ENCODE measurements at places on chromosomes 6 and 20.

DNA sequence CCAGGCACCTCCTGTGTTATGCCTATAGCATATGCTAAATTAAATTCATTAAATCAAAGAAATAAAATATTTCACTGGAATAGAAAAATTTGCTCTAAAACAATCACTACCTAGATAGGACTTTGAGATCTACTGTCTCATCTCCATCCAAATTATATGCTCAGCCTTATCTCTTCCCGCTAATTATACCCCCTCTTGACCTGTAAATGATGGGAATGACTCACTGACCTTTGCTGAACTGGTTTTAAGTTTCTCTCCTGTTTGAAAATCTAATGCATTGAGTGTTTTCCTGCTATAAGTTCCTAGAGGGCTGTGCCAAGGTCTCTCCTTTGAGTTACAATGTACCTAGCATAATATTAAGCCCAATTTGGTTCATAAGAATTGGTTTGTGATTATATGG is 110.1 kb downstream of the BMP2 start:
- DNase-seq = no peak

GRCh38 chr20:53527196-53527595 is 66.4 kb downstream of the ZNF217 start:
- DNase-seq = no peak

- no peak for DNase-seq
Measured at GRCh38 chr20:20734475-20734948, 22.1 kb upstream of the RALGAPA2 start.

DNA sequence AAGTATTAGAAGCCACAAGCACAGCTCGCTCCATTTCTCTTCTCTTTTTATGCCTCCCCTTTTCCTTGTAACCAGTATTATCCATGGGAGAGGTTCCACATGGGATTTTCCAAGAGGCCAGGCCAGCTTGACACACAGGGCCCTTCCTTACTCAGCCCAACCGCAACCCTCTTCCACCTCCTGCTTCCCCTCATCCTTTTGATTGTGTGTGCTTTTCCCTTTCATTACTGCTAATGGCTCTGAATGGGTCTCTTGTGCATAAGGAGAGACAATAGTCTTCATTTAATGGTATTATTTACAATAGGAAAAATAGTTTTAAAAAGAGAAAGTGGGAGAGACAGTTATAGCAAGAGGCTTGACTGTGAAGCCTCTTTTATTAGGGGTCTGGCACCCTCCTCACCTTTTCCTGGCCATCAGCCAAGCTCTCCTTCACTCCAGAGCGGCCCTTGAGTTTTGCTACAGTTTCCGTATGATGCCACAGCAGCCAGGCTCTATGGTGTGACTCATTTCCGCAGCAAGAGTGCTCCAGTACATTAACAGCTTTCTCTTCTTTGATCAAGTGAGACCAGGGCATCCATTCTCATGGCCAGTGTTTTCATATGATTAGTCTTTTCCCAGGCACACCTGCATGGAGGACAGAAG is 579.5 kb downstream of the TFAP2B start:
- DNase-seq = no peak

DNA sequence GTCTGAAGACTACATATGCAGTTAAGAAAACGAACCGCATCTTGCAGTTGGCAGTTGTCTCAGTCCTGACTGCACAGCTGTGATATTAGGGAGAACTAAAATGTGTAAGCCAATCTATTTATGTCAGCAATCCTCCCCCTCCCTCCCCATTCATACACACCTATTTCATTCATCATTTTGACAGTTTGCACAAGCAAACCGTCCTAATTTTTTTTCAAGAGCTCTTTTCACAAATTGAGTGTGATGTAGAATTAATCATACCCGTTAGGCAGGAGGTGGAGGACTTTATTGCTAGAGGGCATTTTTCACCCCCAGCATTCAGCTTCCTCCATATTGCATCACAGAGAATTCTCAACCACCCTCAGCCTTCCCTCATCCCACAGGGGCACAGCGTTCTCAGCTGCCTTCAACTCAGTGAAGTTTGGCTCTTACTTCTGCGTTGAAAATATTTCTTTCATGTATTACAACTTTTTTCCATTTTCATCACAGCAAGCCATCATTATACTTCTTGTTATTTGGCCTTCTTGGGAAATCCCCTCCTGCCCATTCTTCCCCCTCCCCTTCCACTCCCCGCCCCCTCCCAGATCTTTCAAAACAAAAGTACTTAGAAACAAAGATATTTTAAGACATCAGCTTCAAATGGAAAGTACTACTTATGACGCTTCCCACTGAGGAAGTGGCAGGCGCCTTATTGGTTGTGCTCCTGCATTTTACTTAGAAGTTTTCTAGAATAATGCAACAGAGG is 37.5 kb downstream of the NOX3 start:
- peak; percentile 74 for DNase-seq

DNA sequence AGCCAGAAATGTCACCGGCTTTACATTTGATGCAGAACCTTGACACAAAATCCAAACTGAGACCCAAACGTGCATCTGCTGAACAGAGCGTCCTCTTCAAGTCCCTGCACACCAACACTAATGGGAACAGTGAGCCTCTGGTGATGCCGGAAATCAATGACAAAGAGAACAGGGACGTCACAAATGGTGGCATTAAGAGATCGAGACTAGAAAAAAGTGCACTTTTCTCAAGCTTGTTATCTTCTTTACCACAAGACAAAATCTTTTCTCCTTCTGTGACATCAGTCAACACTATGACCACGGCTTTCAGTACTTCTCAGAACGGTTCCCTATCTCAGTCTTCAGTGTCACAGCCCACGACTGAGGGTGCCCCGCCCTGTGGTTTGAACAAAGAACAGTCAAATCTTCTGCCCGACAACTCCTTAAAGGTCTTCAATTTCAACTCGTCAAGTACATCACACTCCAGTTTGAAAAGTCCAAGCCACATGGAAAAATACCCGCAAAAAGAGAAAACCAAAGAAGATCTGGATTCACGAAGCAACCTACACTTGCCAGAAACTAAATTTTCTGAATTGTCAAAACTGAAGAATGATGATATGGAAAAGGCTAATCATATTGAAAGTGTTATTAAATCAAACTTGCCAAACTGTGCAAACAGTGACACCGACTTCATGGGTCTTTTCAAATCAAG is 108.4 kb downstream of the RTN4IP1 start:
- no peak for DNase-seq

DNA sequence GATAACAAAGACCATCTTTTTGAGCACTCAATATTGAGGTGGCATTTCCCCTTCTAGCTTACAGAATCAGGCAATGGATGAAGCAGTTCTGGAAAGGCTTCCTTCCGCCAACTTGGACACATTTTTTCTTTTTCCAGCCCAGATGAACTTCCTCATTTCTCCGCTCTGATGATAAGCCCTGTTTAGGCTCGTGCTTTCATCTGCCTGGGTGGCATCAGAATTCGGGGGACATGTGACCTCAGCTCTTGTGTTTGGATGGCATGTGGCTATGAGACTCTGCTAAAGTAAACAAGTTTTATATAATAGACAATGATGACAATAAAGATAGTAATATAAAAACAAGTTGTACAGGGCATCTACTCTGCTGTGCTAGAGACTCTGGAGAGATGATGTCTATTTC is 796.7 kb downstream of the DHX35 start:
- DNase-seq = no peak

DNA sequence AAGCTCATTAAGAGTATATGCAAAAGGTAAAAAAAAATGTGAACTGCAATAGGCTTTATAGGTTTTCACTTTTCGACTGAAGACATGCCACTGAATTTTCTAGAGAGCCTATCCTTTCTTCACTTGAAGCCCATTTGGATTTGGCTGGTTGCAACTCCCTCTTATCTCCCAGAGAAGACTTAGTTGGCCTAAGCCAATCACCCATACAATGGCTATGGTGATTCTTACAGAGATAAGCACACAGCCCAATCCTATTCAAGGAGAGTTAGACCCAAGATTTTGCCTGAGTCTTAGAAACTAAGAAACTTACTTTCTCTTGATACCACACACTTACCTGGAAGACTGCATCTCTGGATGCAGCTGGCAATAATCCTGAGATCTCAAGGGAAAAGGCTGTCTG is 167.3 kb upstream of the PTCHD4 start:
- no peak for DNase-seq

- DNase-seq = peak; percentile 65
Measured at GRCh38 chr6:9494864-9495263, 920.0 kb downstream of the TFAP2A start.

- no peak for DNase-seq
Measured at GRCh38 chr6:52588710-52589091, 11.8 kb upstream of the TRAM2 start.

GRCh38 chr20:23397961-23398360 is 23.3 kb downstream of the NAPB start:
- DNase-seq = no peak

- peak; percentile 33 for DNase-seq
Measured at GRCh38 chr6:100230953-100231316, 233.8 kb downstream of the SIM1 start.

- no peak for DNase-seq
Measured at GRCh38 chr6:24699521-24700359, 19.2 kb downstream of the C6orf62 start.

GRCh38 chr20:52971498-52972189 is 514 bp upstream of the TSHZ2 start:
- no peak for DNase-seq

GRCh38 chr20:11918981-11919380 is 1.3 kb downstream of the BTBD3 start:
- no peak for DNase-seq

DNA sequence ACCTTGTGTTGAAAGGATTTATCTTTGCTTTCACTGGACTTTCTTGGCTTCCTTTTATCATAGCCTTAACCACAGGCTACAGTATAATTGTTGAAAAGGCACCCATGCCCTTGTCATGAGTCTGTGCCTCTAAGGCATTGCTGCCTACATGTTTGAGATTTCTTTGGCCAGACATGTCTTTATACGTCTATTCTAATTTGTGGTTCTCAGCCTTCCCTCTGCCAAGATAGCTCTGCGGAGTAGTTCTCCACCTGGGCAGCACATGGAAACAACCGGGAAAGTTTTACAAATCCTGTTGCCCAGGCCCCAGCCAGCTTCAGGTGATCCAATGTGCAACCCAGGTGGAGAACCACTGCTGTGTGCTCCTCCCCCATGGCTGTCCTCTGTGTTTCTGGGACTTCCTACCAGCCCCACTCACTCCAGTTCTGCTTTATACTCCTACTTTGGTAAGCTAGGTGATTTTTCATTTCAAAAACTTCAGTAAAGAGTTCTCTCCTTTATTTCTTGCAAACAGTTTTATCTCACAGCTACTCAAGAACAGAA is 159.6 kb upstream of the MYLIP start:
- peak; percentile 89 for DNase-seq

DNA sequence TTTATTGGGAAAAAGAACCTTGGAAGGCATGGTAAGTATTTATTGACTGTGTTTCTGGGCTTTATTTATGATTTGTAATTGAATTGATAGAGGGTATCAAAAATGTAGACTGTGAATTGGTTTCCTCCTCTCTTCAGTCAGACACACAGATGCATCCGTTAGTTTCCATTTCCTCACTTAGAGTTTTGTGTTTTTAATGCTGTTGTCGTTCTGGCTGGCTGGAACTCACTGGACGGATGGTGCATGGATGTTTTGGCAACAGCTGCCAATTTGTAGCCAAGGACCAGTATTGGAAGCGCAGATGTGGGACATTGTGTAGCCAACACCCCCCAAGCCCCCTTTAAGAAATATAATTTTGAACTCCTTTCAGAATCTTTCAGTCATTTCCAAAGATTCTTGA is 134.5 kb downstream of the JARID2 start:
- DNase-seq = no peak

DNA sequence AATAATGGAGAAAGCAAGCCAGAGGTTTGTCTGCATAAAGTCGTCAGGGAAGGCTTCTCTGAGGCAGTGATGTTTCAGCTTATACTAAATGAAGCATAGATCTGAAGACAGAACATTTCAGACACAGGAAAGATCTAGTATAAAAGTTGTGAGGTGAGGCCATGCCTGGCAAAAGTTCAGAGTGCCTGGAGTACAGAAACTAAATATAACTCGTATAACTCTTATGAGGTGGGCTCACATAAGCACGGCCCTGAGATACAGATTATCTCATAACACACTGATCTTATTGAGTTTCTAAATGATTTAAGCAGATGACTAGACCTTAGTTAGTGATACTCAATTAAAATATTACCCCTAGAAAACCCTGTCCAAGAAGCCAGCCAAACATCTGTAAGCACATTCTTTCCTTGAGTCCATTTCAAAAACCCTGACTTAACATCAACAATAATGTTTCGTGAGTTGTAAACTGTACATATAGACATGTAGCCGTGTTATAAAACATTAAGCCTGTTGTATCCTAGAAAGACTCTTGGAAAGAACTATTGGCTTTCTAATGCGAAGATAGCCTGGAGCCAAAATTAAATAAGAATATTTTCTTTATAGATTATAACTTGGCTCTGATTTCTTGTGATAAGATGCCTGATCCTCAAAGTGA is 667.6 kb downstream of the TENT5A start:
- no peak for DNase-seq

DNA sequence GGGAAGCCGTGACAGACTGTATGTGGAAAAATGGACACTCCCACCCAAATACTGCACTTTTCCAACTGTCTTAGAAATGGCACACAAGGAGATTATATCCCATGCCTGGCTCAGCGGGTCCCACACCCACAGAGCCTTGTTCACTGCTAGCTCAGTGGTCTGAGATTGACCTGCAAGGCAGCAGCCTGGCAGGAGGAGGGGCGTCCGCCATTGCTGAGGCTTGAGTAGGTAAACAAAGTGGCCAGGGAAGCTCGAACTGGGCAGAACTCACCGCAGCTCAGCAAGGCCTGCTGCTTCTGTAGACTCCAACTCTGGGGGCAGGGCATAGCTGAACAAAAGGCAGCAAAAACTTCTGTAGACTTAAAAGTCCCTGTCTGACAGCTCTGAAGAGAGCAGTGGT is 11.4 kb upstream of the RNF146 start:
- DNase-seq = no peak

GRCh38 chr6:30311101-30311500 is 15.6 kb upstream of the TRIM39 start:
- DNase-seq = no peak

GRCh38 chr6:149454346-149454848 is 30.4 kb downstream of the ZC3H12D start:
- DNase-seq = peak; percentile 83

- DNase-seq = no peak
Measured at GRCh38 chr6:111646942-111647341, 41.3 kb upstream of the TRAF3IP2 start.

- no peak for DNase-seq
Measured at GRCh38 chr6:29941471-29941870, 861 bp upstream of the HLA-A start.

DNA sequence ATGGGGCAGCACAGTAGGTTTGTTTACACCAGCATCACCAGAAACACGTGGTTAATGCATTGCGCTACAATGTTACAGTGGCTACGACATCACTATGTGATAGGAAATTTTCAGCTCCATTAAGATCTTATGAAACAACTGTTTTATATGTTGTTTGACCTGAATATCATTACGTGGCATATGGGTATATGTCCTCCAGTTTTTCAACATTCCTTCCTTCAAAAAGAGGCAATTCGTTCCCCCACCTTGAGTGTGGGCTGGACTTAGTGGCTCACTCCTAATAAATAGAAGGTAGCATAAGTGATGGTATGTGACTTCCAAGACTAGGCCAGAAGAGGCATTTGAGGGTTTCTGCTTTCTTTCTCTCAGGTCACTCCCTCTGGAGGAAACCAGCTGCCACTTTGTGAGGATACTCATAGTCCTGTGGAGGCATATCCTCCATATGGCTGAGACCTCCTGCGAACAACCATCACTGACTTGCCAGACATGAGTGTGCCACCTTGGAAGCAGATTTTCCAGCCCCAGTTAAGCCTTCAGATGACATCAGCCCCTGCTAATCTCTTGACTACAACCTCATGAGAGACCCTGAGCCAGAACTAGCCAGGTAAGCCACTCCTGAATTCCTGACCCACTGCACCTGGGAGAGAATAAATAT is 2.3 kb upstream of the TRAM2 start:
- DNase-seq = no peak
